ENCODE measurements at places on chromosomes 4 and X.

- peak; percentile 40 for DNase-seq
Measured at GRCh38 chrX:134676436-134676835, 18.2 kb upstream of the PLAC1 start.

- DNase-seq: no peak
Measured at GRCh38 chrX:39788521-39788920, 309.2 kb downstream of the BCOR start.

DNA sequence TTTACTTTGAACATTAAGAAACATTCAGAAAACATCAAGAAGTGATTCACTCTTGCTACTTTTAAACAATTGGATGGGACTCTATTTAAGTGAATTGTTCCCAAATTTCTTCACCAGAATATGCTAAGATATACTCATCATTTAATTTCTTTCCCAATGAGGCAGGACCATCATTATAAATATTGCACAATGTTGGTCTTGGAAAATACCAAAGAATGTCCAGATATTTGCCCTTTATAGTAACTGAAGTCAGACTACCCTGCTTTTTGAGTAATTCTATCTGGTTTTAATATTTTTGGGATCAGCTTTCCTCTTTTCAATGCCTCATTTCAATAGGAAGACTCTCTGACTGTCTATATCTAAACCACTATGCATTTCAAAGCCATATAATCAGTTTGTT, 129.4 kb upstream of the TENM3 start:
- peak; percentile 50 for DNase-seq

DNA sequence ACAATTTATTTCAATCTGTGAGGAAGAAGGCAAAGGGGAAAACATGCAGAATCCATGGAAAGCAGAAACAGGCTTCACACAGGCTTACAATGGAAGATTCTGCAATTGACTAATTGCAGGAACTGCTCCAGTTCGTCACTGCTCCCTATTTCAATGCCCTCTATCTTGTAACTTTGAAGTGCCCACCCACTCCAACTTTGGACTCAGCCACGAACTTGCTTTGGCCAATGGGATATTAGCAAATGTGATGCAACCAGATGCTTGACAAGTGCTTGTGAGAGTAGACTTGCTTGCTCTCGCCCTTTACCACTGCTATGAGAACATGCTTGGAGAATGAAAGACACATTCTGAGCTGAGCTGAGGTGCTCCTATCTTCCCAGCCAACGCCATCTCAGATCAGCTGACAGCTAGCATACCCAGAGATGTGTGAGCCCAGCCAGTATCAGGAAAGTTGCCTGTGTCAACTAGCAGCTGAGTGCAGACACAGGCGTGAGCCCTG, 105.7 kb upstream of the PTCHD1 start:
- no peak for DNase-seq

- DNase-seq: no peak
Measured at GRCh38 chr4:146236216-146236615, 21.9 kb downstream of the REELD1 start.

DNA sequence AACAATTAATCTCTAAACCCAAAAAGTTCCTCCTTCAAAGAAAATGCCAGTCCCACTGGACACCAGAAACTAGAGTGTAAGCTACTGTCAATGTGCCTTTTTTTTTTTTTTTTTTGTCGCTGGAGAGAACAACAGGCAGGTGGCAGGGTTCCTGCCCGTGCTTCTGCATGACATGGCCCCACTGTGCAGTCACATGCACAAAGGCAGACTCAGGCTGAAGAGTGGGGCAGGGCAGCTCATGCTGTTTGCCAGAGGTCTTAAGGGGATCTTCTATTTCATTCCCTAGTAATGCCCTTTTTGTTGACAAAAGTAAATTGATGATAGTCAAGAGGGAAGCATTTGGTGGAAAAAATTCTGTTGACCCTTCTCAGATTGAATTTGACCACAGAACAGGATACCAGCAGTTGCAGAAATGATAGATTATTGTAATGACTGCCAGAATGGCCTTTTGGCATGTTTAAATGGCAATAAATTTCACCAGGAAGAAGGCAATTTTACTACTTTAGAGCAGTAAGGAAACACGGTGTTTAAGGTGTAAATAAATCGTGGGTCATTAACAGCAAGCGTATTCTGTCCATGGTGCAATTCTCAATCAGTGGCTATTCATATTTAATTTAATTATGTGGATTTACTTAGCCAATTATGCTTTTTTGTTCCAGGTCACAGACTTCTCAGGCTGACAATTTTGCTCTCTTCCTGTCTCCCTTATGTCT, 80.9 kb downstream of the NKX6-1 start:
- DNase-seq: no peak

GRCh38 chr4:24537025-24537424, 47.3 kb downstream of the DHX15 start:
- DNase-seq: no peak

GRCh38 chr4:30269850-30270249, 450.3 kb upstream of the PCDH7 start:
- no peak for DNase-seq

DNA sequence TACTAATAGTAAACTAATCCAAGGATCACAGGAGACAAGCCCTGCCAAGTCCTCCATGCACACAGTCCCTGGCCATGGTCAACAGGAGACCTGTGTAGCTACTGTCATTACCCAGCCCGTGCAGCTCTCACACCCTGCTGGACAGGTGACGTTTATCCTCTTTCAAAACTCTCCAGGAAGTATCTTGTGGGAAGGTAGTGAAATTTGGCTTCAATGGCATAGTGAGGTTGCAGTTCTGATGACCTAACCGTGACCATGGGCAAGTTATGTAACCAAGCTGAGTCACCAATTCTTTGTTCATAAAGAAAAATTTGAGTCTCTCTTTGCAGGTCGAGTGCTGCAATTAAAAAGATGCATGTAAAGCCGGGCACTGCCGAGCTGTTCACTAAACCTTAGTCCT, 11.3 kb upstream of the SLC2A9 start:
- DNase-seq: peak; percentile 69

- DNase-seq: no peak
Measured at GRCh38 chr4:90572996-90573395, 445.8 kb downstream of the CCSER1 start.

DNA sequence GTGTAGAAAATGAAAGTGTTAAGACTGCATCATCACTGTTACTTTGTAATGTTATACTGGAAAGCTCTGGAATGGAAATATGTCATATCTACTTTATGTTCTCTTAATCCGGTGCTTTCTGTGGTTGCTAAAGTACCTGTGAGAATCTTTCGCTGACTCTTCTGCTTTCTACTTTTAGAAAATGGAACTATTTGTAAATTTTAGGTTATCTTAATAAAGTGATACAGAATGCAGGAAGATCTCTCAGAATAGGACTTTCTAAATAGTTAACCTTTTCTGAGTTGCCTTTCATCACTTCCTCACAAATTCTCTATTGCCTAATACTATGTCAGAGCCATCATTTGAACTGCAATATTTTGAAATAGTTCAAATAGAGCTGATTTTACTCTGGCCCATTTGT, 69.3 kb downstream of the BMP2K start:
- DNase-seq: no peak

- no peak for DNase-seq
Measured at GRCh38 chr4:6746721-6747293, 30.8 kb downstream of the BLOC1S4 start.

GRCh38 chrX:69795702-69796101, 179.8 kb downstream of the EDA start:
- DNase-seq: no peak

Measured in GM03348 (cell line).